ENCODE measurements at places on chromosomes 3 and 15.

GRCh38 chr3:79872483-79872882 is 104.7 kb upstream of the ROBO1 start:
- DNase-seq = no peak

DNA sequence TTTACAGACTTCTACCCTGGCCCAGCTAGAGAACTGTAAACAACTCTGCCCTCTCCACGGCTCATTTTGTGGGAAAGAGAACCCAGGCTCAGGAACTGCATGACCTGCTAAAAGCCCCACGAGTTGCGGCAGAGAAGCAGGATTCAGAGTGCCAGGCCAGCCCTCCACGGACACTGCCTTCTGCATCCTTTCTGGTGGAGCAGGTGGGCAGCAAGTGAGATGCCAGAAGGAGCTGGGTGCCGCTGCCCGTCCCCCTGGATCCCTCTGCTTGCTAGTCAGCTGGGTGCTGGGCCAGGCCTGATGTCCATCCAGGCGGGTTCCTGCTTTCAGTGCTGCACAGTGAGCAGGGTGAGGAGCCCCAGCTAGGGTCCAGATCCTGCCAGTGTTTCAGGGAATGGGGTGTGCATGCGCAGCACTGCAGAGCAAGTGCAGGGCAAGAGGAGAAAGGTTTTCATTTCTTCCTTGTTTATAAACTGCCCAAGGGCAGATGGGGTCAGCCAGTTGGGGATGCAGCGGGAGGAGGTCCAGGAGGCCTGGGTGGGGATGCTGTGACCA is 5.2 kb upstream of the RAB43 start:
- no peak for DNase-seq

- DNase-seq = no peak
Observed at GRCh38 chr15:86558252-86558651, 478.6 kb downstream of the AGBL1 start.

GRCh38 chr15:83734487-83734886 is 80.6 kb downstream of the ADAMTSL3 start:
- DNase-seq = no peak

DNA sequence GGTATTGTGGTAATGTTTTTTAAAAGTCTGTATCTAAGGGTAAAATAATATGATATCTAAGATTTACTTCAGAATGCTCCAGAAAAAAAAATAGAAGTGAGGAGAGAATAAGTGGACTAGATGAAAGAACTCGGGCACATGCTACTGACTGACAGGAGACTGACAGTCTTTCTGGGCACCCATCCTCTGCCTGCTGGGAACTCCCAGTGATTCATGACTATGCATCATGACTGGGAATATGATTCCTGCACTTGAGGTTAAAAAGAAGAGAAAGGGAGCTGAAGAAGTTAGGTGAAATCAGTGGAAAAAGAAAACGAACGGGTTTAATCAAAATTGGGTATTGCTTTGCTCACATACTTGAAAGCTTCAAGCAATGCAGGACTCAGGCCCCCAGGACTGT is 35.7 kb upstream of the SPSB4 start:
- DNase-seq = no peak

GRCh38 chr3:72814308-72814707 is 33.9 kb downstream of the SHQ1 start:
- no peak for DNase-seq

- DNase-seq = no peak
Observed at GRCh38 chr3:120678331-120678947, 3.6 kb downstream of the HGD start.

GRCh38 chr3:79314544-79314943 is 453.3 kb downstream of the ROBO1 start:
- DNase-seq = no peak

GRCh38 chr3:46312991-46313390 is 40.9 kb upstream of the CCR2 start:
- DNase-seq = no peak

DNA sequence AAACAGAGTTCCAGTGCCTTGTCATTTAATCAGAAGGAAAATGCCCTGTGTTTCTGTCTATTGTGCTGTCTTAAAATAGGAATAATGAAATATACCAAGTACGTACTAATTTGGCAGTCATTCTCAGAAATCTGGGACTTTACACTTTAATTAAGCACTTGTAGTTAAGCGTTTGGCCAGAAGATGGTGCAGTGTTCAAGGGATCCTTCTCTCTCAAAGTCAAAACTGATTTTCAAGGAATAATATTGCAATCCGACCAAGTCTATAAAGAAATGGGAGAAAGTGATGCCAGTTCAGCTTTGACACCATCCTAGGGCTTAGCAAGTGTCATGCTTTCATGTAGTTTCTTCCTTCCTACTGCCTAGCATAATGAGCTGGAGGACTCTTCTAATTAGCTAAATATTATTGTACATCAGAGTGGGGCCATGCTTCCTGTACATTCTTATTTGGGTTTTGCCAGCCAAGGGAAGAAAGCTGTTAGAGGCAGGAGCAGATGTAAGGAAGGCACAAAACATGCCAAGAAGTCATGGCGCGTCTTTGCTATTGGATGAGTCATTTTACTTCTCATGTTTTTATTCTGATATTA is 64.8 kb downstream of the SAMMSON start:
- DNase-seq = no peak

DNA sequence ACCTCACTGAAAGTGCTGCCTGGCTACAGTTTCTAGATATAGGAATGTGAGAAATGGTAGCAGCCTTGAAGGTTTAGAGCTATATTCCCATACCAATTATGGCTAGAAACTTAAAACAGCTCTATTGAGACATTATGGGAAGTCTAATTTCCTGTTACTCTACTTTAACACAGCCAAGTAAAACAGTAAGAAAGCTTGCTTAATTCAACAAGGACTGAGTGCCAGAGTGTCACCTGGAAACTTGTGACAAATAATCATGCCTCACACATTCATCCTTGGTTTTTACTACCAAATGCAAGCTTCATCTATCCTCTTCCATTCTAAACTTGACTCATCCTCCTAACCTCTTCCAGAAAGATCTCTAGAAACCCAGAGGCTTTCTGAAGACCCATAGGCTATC is 41.7 kb downstream of the UBE3A start:
- DNase-seq = no peak

DNA sequence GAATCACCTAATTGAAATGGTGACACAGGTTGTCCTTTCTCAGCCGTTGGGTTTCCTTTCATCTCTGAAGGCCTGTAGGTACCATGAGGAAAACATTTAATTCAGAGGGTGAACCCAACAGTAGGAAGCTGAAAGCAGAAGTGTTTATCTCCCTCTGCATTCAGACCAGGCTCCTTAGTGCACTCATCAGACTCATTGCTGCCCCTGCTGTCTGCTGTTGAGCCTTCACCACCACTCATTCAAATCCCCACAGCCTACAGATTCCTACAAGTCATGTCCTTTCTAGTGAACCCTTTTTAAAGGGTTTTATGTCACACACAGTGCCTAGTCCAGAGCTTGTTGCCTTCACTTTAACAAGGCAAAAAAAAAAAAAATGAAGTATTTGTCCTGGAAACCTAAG is 13.4 kb downstream of the WDR48 start:
- no peak for DNase-seq

DNA sequence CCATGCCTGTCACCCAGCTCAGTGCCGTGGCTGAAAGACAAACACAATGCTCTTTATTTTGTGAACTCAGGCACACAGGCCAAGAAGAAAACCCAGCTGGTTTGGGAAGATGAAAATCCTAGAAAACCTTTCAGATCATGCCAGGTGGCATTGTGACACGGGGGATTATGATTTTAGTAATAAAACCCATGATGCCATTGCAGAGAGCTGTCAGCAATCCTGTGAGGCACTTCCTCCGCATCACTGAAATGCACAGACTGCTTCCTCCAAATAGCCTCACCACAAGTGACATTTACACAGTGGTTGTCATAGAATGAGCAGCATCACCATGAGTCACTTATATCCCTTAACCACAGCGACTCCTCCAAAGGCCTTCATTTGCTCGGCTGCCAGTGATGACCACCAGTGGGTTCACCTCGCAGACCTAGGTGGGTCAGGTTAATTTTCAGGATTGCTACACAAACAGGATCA is 22.7 kb downstream of the ABHD6 start:
- peak; percentile 13 for DNase-seq

- no peak for DNase-seq
Observed at GRCh38 chr3:181631901-181632300, 79.8 kb upstream of the SOX2 start.

DNA sequence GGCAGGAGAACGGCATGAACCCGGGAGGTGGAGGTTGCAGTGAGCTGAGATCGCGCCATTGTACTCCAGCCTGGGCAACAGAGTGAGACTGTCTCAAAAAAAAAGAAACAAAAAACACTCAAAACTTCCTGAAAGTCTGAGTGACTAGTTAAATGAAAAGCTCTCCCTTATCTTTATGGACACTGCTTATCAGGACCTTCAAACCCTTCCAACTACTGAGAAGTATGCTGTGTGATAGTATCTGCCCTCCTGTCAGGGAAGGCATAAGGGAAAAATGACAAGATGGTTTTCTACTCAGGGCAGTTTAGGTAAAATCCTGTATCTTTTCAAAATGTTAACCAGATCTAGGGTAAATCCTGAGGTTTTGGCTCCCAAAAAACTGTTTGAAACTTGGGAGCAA is 21.8 kb downstream of the EMC7 start:
- DNase-seq = no peak

GRCh38 chr3:183824761-183825455 is 469 bp downstream of the MAP6D1 start:
- DNase-seq = peak; percentile 47

GRCh38 chr15:82999905-83000671 is 11.4 kb downstream of the C15orf40 start:
- DNase-seq = peak; percentile 25

DNA sequence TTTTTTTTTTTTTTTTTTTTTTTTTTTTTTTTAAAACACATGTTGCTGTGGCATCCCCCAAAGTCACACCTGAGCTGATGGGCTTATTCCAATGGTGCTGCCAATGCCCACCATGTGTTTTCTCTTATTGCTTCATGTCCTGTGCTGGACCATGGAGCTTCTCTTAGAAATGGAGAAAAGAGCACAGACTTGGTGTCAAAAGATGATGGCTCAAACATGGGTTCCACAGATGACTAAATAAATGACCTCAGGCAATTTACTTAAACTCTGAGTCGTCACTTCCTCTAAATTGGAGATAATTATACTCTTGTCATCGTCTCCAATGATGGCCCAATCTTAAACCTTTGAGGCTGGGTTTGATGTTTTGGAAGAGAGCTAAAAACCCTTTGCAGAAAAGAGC is 28.1 kb downstream of the CHST2 start:
- no peak for DNase-seq

DNA sequence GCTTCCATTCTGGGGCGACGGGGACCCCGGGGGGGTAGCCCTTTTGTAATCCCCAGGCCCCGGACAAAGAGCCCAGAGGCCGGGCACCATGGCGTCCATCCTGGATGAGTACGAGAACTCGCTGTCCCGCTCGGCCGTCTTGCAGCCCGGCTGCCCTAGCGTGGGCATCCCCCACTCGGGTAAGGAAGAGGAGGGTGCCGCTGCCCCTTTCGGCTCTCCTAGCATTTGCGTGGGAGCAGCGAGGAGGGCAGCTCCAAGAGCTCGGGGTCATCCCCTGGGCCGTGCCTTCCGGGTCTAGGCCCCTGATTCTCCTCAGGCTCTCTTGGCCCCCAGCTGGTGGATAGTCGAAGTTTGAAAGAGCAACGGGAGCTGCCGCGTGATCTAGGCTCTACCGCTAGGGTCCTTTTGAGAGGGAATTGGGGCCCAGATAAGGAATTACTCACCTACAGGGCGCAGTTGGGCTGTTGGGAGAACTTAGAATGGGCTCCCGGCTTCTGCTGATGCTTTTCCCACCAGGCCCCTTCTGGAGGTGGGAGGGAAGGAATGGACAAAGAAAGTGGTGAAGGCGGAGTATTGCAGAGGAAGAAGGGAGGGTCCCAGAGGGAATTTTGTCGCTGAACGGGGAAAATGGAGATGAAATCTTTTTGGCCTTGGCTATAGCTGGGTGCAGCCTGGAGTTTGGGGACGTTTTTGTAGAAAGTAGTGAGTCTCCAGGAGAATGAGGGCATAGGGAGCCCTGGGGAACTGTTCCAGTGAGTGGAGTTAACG is 615 bp downstream of the VPS18 start:
- peak; percentile 58 for DNase-seq

GRCh38 chr3:169158379-169158778 is 505.1 kb downstream of the MECOM start:
- no peak for DNase-seq

GRCh38 chr15:89187301-89187985 is 33.9 kb downstream of the RLBP1 start:
- DNase-seq = no peak

DNA sequence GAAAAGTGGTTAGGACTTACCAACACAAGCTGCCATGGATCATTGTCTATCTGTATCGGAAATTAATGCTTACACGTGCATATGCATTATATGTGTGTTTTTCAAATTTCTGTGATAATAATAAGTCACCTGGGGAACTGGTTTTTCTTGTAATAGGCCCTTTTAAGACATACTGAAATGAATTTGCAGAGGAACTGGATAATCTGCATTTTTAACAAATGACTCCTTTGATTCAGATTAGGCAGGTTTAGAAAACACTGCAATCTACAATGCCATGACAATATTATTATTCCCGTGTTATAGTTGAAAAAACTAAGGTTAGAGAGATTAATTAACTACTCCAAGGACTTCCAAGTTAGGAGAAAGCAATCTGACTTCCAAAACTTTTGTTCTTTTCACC is 23.4 kb downstream of the STRIT1 start:
- no peak for DNase-seq

- DNase-seq = no peak
Observed at GRCh38 chr3:141108039-141108438, 56.9 kb downstream of the SPSB4 start.

GRCh38 chr3:150098621-150099020 is 127.9 kb upstream of the PFN2 start:
- DNase-seq = no peak

- DNase-seq = no peak
Observed at GRCh38 chr15:95489103-95489502, 841.4 kb upstream of the NR2F2 start.

- no peak for DNase-seq
Observed at GRCh38 chr3:166837535-166837934, 542.6 kb downstream of the ZBBX start.

DNA sequence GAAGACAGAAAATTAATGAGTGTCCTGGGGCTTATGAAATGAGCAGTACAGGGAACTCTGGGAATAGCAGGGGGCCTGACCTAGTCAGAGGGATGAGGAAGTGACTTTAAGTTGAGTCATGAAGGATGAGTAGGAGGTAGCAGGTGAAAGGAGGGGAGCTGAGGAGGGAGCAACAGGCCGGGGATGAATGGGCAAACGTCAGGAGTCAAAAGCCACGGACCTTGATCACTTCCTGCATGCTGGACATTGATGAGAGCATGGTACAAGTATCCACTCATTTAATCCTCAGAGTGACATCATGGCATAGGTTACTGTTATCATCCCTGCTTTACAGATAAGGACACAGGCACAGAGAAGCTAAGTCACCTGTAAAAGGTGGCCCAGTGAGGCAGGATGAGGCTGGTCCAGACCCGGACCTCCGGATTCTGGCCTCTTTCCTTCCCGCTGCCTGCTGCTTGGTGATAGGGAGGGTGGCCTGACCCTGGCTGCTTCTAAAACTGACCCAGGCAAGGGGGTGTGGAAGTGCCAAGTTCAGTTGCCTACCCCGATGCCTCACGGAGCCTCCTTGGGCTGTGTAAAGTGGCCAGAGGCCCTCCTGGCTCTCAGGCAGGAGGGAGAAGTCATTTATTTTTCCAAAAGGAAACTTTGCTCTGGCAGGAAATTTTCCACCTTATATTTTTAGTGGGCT is 7.6 kb downstream of the CORO2B start:
- DNase-seq = no peak

GRCh38 chr3:468172-468571 is 271.6 kb downstream of the CHL1 start:
- no peak for DNase-seq
